Heart left ventricle (tissue), 16 donors: ENCODE measurements at places on chromosomes 13 and 19. TPM values are rescaled to one million over a fixed set of nuclear protein-coding genes. Genes with fewer than 3 reads are reported as not detected.

PSG3 gene
- total RNA-seq = not detected

LGALS7B gene
- total RNA-seq = not detected

ATP8A2 gene
- 0.13 TPM for total RNA-seq

F2RL3 gene
- 0.12 TPM for total RNA-seq

CEACAM8 gene
- total RNA-seq = 0.10 TPM

ERCC5 gene
- 30.7 TPM for total RNA-seq

AP2S1 gene
- 76.0 TPM for total RNA-seq

RPS16 gene
- total RNA-seq = 617 TPM

EHD2 gene
- 39.9 TPM for total RNA-seq
